ENCODE measurements at places on chromosomes 3 and 15.
A peak's percentile ranks its signal among the peaks of the same experiment; 100 is the strongest.

GRCh38 chr15:62486041-62486440 is 321.0 kb upstream of the C2CD4B start:
- no peak for ATAC-seq

- ATAC-seq, result peak; percentile 93
These were observed 70.9 kb downstream of the CHAC1 start for GRCh38 chr15:41024131-41024530.

- ATAC-seq, result peak; percentile 38
These were observed 8.9 kb downstream of the CMTM6 start for GRCh38 chr3:32493437-32494414.

GRCh38 chr3:170740726-170741591 is 129.0 kb downstream of the RPL22L1 start:
- ATAC-seq, result peak; percentile 61

- peak; percentile 66 for ATAC-seq
These were observed 627 bp upstream of the PLS1 start for GRCh38 chr3:142595581-142595950.

GRCh38 chr3:56612146-56612545 is 55.2 kb downstream of the CCDC66 start:
- no peak for ATAC-seq

Data from SK-N-SH treated with all-trans-retinoic acid at 6 μM for 48 hours (cell line).